AG09309 (cell line): ENCODE measurements at places on chromosomes 4 and X.

DNA sequence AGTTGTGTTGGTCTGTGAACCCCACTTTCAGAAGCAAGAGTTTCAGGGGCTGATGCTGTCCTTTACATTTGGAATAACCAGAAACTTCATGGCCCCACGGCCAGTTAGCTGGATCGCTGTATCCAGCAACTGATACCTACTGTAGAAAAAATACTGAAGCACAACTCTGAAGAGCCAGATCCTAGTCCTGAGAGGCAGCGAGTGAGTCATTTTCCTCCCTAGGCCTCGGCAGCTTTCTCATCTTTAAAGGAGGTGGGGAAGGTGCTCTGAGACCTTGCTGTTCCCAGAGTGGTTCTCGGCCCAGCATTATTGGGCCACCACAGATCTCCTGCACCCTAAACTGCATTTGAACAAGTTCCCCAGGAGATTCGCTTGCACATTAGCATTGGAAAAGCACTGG is 63.2 kb downstream of the NHS start:
- no peak for DNase-seq

DNA sequence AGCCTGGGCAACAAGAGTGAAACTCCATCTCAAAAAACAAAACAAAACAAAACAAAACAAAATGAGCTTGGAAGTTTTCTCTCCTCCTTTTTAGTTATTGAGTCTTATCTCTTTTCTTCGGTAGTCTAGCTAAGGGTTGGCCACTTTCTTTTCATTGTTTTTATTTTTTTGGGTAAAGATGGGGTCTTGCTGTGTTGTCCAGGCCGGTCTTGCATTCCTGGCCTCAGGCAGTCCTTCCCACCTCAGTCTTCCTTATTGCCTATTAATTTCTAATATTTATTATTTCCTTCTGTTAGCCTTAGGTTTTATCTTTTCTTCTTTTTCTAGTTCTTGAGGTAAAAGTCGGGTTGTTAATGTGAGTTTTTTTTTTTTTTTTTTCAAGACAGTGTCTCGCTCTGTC is 16.4 kb downstream of the METAP1 start:
- DNase-seq: no peak

- DNase-seq: no peak
Measured at GRCh38 chrX:69126642-69127041, 38.6 kb downstream of the PJA1 start.

DNA sequence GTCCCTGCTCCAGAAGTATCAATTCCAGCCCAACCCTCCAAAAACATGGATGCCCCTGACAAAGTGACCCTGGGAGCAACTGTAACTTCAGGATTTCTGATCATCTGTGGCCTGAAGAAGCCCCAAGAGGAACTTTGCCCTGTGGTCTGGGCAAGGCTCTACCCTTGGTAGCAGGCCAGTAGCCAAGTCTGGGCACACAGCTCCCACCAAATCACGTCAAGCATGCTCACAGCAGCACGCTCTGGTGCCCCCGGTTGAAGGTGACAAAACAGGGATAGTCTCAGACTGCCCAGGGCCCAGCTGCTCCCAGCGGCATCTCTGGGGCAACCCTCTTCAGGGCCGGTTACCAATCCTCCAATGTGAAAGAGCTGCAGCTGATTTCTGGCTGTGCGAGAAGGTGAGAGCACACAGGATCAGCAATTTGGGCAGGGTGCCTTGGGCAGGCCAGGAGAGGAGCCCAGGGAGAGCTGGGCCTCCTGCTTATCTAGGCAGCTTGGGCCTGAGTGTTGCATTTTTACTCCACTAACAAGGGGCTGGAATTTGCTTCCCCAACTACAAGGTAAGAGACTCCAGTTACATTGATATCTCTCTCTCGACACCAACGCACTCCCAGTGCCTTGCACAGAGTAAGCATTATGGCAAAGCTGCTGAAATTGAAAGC is 418.1 kb downstream of the BCOR start:
- DNase-seq: no peak

DNA sequence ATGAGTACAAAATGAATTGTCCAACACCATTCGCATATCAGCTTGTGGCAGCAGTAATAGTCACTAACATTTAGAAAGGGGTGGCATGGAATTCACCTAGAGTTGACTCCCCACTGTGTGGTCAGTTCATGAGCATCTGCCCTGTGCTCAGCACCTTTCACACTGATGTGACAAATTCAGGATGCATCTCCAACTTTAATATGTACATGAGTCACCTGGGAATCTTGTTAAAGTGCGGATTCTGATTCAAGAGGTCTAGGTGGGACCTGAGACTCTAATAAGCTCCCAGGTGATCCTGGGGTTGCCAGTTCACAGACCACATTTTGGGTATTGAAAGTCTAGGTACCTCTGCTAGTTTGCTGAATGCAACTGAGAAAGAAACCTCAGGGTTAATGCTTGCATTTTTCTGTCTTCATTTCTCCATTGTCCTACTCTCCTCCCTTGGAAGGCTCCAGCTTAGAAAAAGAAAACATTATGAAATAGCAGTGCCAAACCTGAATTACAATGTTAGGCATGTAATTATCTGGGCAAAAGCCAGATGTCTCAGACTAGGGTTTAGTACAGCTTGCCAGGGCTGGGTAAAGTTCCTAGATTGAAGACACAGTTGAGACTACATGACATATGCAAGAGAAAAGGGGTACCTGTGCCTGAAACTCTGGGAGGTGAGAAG is 32.7 kb downstream of the TMSB4X start:
- DNase-seq: no peak

DNA sequence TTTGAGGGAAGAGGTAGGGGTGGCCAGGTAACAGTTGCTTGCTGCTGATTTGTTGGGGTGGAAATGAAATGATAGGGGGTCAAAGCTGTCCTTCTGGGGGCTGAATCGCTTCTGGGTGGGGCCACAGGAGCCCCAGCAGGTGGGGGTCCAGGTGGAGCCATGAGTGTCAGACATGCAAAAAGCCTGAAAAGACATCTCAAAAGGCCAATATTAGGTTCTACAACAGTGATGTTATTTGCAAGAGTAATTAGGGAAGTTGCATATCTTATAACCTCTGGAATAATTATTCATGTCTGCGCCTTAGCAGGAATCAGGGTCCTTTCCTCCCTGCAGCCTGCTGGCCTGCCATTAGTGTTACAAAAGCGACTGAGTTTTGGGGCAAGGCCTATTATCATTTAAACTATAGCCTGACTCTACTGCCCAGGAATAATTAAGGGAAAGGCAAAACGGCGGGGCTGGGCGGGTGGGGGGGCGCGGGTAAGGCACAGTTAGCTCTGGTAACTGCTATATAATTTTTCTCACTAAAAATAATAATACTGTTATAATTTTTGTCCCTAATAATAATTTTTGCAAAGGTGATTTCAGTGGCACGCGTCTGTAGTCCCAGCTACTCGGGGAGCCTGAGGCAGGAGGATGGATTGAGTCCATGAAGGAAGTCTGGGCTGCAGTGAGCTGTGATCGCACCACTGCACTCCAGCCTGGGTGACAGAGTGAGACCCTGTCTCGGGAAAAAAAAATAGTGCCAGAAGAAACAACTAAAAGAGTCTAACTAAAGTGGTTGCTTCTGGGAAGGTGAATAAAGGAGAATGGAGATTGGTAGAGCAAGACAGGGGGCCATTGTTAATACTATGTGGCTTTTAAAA is 145.7 kb downstream of the MAGEB17 start:
- DNase-seq: no peak
